HFFc6 (cell line): ENCODE measurements at places on chromosomes 5 and 9. TPM values are rescaled to one million over a fixed set of nuclear protein-coding genes. Genes with fewer than 3 reads are reported as not detected.

- peak; percentile 84 for DNase-seq
Observed at GRCh38 chr5:138354926-138355378, 2.5 kb downstream of the KDM3B start.

Gene ESM1
- total RNA-seq, result 9.3 to 50.6 TPM (median 13.5 TPM) in 3 replicates

Gene CDX1
- not detected in 2 replicates for total RNA-seq

DNA sequence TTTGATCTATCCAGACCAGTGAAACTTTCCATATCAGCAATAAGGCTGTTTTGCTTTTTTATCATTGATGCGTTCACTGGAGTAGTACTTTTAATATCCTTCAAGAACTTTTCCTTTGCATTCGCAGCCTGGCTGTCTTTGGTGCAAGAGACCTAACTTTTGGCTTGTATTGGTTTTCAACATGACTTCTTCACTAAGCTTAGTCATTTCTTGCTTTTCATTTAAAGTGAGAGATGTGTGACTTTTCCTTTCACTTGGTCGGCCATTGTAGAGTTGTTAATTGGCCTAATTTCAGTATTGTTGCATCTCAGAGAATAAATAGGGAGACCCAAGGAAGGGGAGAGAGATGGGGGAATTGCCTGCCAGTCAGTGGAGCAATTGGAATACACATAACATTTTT lies 26.4 kb upstream of the CMYA5 start:
- DNase-seq, result no peak

DNA sequence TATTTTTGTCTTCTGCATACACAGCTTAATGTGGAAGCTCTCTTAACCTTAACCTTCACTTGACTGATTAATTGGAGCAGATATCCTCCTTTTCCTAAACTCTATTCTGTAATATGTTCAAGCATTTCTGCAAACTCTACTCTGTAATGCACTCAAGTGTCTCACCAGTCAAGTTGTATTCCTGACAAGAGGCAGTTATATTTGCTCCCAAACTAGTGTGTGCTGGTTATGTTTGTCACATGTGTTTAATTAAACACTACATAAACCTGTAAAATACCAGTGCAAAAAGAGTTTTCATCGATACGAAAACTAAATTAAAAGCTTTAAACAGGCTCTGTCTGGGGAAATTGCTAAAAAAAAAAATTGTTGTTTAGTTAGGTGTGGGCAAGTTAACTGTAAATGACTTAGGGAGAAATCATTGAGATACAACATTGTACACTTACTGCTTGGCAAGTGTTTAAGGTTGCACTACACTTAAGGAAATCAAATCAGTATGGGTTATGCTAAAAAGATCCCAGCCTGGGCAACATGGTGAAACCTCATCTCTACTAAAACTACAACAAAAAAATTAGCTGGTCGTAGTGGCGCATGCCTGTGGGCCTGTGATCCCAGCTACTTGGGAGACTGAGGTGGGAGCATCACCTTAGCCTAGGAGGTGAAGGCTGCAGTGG lies 6.7 kb downstream of the FAF2 start:
- DNase-seq, result no peak

Gene NUTM2G
- not detected in 2 replicates for total RNA-seq

Gene MCTP1
- 1.2 to 4.5 TPM (median 1.2 TPM) in 3 replicates for total RNA-seq

Gene SPAG8
- 0.65 and 1.3 TPM in 2 replicates for total RNA-seq

Gene PRDM9
- total RNA-seq, result not detected in 2 replicates

Gene CDC20B
- 0.10 to 0.18 TPM in 2 of 3 replicates, not detected in the other for total RNA-seq
